HuH-7 (cell line): ENCODE measurements at places on chromosomes 6 and 20.

DNA sequence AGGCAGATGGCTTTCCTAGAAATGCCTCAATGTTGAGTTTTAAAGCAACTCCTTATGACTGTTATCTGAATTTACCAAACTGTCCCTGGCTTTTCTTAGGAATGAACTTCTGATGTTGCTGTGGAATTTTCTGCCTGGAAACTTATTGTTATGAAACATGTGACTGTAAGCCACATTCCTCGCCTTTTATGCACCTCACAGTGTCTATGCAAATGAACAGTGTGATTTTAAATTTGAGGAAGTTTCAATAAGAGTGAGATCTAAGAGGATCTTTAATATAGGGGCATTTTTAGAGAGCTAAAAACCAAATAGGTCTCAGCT lies 2.4 kb upstream of the CCR6 start:
- no peak for DNase-seq

GRCh38 chr6:151012321-151013294 lies 147.1 kb downstream of the MTHFD1L start:
- no peak for DNase-seq

DNA sequence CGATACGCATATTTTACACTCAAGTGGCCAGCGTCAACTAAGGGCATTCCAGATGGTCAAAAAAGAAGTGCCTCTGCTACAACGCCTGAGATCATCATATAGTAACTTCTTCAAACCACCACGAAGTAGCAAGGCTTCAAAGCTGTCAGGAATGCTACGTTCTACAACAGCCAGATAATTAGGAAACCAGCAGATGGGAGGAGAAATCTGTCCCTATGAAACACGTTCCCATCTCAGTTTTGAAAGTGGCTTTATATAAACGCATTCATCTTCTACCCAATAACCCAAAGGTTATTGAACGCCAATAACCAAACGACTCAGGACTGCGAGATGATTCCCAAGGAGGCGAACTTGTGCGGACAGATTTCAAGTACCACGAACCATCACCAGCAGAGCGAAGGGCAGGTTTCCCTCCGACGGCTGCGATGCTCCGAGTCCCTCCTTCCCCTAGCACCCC lies 1.2 kb downstream of the ABHD12 start:
- no peak for DNase-seq

GRCh38 chr20:54397292-54398140 lies 77.9 kb upstream of the DOK5 start:
- no peak for DNase-seq

GRCh38 chr20:2337142-2337541 lies 41.3 kb downstream of the TGM3 start:
- DNase-seq, result no peak

DNA sequence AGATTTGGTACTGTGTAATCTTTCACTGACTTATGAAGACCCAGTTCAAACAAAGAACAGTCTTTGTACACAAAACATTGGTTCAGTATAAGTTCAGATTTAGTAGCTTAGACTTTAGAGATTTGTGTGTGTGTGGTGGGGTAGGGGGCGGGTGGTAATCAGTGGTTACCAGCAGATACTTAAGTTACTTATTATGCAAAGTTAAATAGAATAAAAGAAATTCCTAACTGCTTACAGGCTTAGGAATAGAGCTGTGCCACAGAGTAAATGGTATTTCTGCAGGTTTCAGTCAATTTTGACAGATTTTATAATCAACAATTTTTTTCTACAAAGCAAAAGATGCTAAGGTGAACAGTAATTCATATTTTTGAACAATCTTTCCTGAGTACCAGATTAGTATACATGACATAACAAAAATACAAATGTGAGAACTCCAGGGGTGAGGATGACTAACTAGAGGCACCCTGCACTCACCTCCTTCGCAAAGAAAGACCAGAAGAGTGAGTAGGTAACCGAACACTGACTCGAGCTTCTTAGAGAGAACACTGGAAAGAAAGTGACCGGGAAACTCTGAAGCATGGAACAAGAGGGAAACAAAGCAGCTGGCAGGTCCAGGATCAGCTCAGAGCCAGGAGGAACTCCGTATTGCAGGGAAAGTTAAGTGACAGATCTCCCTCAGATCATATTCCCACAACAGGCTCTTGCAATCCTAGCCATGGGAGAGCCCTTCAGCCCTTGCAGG lies 560.6 kb downstream of the COL12A1 start:
- DNase-seq, result no peak

GRCh38 chr6:93940381-93940780 lies 521.0 kb upstream of the EPHA7 start:
- no peak for DNase-seq

- DNase-seq, result no peak
These were observed 35.7 kb downstream of the TGM2 start for GRCh38 chr20:38129248-38129865.

- DNase-seq, result no peak
These were observed 253.8 kb downstream of the LAMA2 start for GRCh38 chr6:129136751-129137150.

- DNase-seq, result no peak
These were observed 80.2 kb downstream of the C6orf118 start for GRCh38 chr6:165229216-165229615.

DNA sequence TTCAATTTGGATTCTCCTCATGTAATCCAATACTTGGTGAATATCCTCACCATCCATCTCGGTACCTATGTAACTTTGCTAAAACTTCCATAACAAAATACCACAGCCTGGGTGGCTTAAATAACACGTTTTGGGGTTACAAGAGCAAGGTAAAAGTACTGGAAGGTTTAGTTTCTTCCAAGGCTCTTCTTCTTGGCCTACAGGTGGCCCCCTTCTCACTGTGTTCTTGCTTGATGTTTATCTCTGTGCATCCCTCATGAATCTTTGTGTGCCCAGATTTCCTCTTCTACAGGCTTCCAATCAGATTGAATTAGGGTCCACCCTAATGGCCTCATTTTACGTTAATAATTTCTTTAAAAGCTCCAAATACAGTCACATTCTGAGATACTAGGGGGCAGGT lies 163.3 kb upstream of the HCRTR2 start:
- DNase-seq, result no peak

DNA sequence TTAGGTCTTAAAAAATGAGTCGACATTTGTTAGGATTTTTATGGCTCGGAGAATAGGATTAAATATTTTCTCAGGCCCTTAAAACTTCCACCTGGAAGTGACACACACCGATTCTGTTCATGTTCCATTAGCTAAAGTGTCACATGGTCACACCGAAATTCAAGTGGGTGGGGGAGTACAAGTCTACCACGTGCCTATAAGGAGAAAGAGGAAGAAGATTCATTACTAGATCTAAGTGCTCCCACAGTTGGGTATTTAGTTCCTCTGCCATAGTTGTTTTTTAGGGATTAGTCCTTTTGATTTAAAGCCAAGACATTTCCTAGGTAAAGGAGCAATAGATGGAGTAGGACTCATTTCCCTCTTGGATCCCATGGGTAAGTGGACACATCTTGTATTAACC lies 4.9 kb upstream of the TOX2 start:
- no peak for DNase-seq

DNA sequence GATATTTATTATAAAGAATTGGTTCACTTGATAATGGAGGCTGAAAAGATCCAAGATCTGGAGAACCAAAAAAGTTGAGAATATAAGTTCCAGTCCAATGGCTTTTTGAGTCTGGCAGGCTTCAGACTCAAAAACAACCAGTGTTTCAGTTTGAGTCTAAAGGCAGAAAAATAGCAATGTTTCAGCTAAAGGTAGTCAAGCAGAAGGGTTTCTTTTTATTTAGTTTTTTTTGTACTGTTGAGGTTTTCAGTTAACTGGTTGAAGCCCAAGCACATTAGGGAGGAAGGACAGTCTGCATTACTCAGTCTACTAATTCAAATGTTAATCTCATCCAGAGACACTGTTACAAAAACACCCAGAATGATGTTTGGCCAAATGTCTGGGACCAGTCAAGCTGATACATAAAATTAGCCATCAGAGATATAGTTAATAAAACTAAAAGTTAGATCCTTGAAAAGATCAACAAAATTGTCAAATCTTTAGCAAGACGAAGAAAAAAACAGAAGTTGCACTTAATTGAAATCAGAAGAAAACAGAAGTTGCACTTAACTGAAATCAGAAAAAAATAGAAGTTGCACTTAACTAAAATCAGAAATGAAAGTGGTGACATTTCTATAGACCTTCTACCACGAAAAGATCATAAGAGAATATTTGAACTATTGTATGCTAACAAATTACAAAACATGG lies 980.3 kb upstream of the FLRT3 start:
- DNase-seq, result no peak

- DNase-seq, result no peak
These were observed 150.0 kb upstream of the SPACA1 start for GRCh38 chr6:87897663-87898062.

GRCh38 chr6:170135461-170135820 lies 155.4 kb downstream of the DLL1 start:
- no peak for DNase-seq

DNA sequence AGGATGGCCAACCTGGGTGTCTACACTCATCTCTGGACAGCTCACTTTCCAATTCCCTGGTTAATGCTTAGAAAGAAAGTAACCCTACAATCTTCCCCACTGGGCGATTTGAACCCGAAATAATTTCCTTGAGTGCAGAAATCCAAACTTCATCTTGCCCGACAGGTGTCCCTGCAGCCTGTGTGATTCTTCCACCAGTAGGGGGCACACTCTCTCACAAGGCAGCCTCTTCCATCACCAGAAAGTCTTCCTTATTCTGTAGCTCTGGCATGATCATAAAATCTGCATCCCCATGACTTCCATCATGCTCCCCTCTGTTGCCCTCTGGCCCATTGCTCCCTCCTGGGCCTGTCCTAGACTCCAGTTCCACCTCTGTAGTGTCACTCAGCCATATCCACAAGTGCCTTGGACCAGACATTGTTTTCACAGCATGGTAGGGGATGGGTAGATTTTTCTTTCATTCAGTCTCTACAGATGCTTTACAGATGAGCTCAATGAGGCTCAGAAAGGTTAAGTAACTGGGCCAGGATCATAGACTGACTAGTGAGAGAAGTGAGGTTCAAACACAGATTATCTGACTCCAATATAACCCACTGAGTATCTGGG lies 170.4 kb upstream of the SPTLC3 start:
- DNase-seq, result peak; percentile 10

- DNase-seq, result no peak
These were observed 34.5 kb downstream of the LATS1 start for GRCh38 chr6:149683256-149683859.

GRCh38 chr6:3526962-3527650 lies 70.3 kb upstream of the SLC22A23 start:
- DNase-seq, result no peak

GRCh38 chr6:167399599-167399998 lies 74.7 kb downstream of the TTLL2 start:
- no peak for DNase-seq

DNA sequence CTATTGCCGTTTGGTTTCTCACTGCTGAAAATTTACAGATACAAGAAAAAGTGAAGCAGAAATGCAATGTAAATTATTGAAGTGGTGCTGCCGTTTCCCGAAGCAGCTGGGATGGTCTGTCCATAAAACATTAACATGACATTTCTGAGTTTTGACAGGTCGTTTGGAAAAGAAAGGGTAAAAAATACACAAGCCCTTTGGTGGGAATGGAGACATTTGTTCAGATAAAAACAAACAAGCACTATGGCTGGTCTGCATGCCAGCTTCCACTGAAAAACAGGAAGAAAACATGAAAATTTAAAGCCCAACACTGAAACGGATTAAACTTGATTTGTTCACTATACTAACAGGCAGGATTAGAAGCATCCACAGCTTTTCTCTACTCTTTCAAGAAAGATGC lies 155.2 kb downstream of the FRK start:
- DNase-seq, result no peak

DNA sequence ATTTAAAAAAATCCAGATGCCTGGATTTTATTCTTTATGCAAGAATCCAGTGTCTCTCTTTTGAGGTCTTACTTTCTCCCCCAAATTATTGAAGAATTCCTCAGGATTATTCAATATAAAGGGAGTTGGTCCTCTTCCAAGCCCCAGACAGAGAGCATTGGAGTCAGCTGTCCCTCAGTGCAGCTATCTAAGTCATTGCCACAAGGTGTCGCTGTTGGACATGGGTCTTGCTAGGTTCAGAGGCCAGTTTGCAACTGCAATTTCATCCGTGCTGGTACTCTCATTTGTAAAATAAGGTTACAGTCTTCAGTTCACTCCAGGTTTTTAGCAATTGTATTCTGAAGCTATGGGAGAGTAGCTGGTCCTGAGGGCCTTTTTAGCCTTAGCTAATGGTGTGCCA lies 27.8 kb downstream of the CCN2 start:
- no peak for DNase-seq

- peak; percentile 65 for DNase-seq
These were observed 2.6 kb upstream of the ZBP1 start for GRCh38 chr20:57622579-57623381.

- DNase-seq, result no peak
These were observed 3.5 kb downstream of the SH3BGRL2 start for GRCh38 chr6:79634491-79635231.

- DNase-seq, result no peak
These were observed 81.4 kb downstream of the LIN28B start for GRCh38 chr6:105038259-105038658.

DNA sequence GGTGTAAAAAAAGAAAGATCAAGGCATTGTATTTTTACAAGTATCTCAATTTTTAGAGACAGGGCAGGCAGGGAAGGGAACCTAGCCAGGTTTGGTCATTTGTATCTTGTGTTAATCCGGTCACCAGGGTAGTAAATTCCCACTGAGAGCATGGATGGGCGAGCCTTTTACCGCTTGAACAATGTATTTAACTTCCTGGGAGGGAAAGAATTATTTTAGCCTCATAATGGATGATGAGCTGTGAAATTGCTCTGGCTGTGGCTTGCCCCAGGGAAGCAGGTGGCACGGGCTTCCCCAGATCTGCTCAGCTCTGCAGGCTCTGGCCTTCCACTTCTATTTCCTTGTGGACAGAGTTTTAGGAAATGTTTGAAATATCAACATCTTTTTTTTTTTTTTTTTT lies 72.9 kb downstream of the TOX2 start:
- no peak for DNase-seq

DNA sequence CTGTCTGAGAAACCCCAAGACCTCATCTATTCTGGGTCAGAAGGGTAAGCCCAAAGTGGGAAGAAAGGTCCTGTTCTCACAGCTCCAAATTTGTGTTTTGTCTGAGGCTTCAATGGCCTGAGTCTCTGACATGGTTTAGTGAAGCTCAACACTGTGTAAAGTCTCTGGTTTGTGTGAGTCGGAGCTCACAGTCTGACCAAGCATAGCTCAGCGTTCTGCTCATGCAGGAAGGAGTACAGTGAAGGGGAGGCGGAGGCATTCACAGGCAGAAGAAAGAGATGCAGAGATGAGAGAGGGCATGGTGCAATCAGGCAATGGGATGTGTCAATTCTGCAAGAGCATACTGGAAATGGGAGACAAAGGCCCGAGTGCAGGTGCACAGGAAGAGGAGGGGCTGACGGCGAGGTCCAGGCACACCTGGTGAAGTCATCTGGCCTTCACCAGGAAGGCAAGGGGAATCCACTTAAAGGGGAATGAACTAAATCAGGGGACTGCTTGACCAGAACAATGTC lies 463.0 kb upstream of the AGPAT4 start:
- no peak for DNase-seq
